Activated T-helper 2 cell treated with anti-CD3 and anti-CD28 coated beads, Interferon-gamma antibody, Interleukin-2, Interleukin-4, amounts not matched to agents 10 μg/mL and 5 μg/mL and 100 μg/mL, durations not matched to agents 14 hours and 24 hours and 36 hours (primary cell): ENCODE measurements at places on chromosomes 7 and 10.
A peak's percentile ranks its signal among the peaks of the same experiment; 100 is the strongest.

GRCh38 chr7:76142861-76143260, 58.8 kb upstream of the SRRM3 start:
- H3K36me3 ChIP-seq = no peaks in the 10 kb centered on the region
- H3K4me1 ChIP-seq = peaks cover 35% of the 10 kb centered on the region
- peak; percentile 31 for DNase-seq
- H3K4me3 ChIP-seq = no peak overlapping the region
- no peaks in the 10 kb centered on the region for H3K27me3 ChIP-seq

DNA sequence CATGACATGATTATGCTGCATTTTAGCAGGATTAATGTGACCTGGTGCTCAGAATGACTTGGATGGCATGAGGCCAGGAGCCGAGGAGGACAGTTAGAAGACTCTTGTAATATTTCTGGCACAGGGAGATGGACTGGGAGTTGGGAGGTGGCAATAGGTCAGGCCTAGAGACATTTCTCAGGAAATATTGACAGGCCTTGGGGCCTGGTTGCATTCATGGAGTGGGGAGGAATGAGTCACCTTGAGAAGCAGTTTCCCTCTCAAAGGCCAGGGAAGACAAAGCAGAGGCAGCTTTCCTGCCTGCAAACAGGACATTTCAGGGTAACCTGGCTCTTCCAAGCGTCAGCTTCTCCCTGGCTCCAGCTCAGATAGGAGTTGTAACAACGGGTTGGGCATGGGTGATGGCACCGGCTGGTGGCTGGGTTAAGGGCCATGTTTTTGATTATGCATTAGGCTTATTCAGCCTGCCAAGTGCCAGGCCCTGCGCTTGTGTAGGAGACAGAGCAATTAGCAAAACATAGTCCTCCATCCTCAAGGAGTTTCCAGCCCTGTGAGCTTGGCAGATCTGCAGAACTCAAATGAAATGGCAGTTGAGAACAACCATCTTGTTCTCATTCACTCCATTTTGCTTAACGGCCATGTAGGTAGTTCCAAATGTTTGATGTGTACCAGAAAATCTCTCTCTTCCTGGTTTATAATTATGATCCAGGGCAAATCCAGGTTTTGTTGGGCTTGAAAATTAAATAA, 38.2 kb downstream of the HK1 start:
- peaks cover 41% of the 10 kb centered on the region for H3K4me1 ChIP-seq
- no peak overlapping the region for H3K4me3 ChIP-seq
- H3K27ac ChIP-seq = peak overlapping the region; percentile 52
- peaks cover 15% of the 10 kb centered on the region for H3K36me3 ChIP-seq

DNA sequence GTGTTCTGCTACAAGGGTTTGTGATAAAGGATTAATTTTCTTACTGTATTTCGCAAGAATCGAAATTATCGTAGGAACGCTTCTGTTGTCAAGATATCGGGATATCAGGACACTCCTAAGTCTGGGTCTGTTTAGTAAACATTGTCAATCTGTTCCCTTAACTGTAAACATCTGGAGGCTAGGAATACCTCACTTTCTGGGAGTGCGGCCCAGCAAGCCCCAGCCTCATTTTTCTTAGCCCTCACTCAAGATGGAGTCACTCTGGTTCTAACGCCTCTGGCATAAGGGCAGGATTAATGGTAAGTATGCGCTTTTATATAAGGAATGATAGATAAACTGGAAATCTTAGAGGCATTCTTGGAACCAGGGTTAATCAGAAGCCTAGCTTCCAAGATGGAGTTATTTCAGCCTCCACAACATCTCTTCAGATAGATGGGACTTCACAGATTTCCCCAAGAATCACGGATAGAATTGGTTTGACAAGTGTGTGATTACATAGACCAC, 30.1 kb upstream of the CCL24 start:
- H3K4me3 ChIP-seq = no peak overlapping the region
- DNase-seq = no peak
- peaks cover 14% of the 10 kb centered on the region for H3K4me1 ChIP-seq
- no peaks in the 10 kb centered on the region for H3K27me3 ChIP-seq

GRCh38 chr10:130254243-130254642, 118.1 kb downstream of the GLRX3 start:
- no peak overlapping the region for H3K4me3 ChIP-seq
- no peaks in the 10 kb centered on the region for H3K36me3 ChIP-seq
- H3K4me1 ChIP-seq = no peaks in the 10 kb centered on the region
- H3K27me3 ChIP-seq = no peaks in the 10 kb centered on the region

DNA sequence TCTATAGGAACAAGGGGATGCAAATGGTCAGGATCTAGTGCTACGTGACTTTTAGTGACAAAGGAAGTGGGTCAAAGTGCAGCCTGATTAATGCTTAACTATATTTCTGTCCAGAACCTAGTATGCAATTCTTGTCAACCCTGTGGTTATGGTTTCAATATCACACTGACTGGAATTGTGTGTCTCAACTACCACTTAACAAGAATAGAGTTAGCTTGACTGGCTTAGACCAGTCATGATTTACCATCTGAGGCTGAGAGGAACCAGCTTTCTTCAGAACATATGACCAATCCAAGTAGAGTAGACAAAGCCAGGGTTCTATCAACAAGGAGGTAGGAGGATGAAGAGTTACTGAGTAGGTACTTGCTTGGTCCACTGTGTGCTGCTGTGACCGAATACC, 54.4 kb downstream of the MYPN start:
- H3K27me3 ChIP-seq = no peaks in the 10 kb centered on the region
- peaks cover 9% of the 10 kb centered on the region for H3K4me1 ChIP-seq
- H3K4me3 ChIP-seq = no peak overlapping the region
- no peak for DNase-seq

GRCh38 chr10:45811075-45811474, 36.2 kb downstream of the AGAP4 start:
- no peaks in the 10 kb centered on the region for H3K4me1 ChIP-seq
- H3K4me3 ChIP-seq = no peak overlapping the region
- no peak for DNase-seq
- no peak overlapping the region for H3K27ac ChIP-seq
- no peaks in the 10 kb centered on the region for H3K36me3 ChIP-seq

- H3K36me3 ChIP-seq = peaks cover 91% of the 10 kb centered on the region
- H3K4me1 ChIP-seq = peaks cover 79% of the 10 kb centered on the region
- no peaks in the 10 kb centered on the region for H3K27me3 ChIP-seq
- H3K4me3 ChIP-seq = no peak overlapping the region
Observed at GRCh38 chr7:37337522-37337921, 111.1 kb downstream of the ELMO1 start.

DNA sequence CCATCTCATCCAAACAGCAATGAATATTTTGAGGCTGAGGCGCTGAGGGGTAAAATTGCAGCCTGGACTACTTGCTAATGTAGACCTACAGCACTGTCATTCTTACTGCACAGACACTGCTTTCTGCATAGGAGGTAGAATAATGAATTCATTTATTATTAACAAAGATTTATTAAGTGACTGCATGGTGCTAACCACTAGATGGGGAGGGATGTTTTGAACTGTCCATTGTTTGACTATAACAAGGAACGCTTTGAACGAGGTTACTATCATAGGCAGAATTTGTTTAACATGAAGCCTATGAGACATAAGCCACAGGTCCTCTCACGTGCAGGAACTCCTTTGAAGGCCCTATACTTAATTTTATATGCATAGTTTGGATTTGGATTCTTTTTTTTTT, 143.8 kb downstream of the CFTR start:
- H3K36me3 ChIP-seq = no peaks in the 10 kb centered on the region
- H3K4me1 ChIP-seq = no peaks in the 10 kb centered on the region
- no peak overlapping the region for H3K4me3 ChIP-seq
- no peaks in the 10 kb centered on the region for H3K27me3 ChIP-seq

DNA sequence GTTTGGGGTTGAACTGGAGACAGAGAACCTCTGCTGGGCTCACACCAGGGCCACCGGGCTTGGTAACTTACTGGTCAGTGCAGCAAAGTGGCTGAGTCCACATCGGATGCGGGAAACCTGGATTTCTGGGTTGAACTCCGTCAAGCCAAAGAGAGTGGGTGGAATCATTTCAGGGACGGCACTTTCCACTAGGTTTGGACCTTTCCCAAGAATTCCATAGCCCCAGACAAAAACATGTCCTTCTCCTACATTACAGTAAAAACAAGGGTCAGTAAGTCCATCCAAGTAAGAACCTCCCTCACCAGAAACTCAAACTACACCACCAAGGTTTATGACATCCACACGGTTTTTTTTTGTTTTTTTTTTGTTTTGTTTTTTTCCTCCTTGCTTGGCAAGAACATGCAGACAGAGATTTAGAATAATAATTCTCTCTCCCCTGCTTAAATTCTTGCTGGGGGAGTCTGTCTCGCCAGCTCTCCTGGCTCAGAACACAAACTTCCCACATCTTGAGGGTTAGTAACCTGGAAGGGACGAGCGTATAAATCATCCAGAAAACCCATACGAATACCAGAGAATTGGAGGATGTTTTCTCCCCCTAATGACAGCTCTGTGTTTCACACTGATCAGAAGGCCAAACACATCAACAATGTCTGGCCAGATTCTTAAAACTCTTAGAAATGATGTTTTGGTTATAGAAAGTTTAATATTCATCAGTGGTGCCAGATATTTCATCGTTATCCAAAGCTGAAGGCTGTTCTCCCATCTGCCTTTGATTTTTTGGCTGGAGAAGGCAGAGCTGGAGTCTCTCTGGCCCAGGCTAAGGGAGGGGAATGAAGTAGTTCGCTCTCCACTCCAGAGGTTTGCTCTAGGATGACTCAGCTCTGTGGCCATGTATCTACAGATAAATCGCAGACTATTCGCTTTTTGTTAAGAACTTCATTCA, 17.5 kb downstream of the RCC1L start:
- H3K27ac ChIP-seq = no peak overlapping the region
- H3K4me3 ChIP-seq = no peak overlapping the region
- no peak for DNase-seq

- DNase-seq = no peak
- H3K27me3 ChIP-seq = no peaks in the 10 kb centered on the region
- H3K36me3 ChIP-seq = peaks cover 68% of the 10 kb centered on the region
- H3K4me1 ChIP-seq = peaks cover 22% of the 10 kb centered on the region
Observed at GRCh38 chr7:154975984-154976383, 26.9 kb downstream of the PAXIP1 start.

- H3K27ac ChIP-seq = no peak overlapping the region
- no peaks in the 10 kb centered on the region for H3K4me1 ChIP-seq
- no peaks in the 10 kb centered on the region for H3K36me3 ChIP-seq
- peaks cover 7% of the 10 kb centered on the region for H3K27me3 ChIP-seq
Observed at GRCh38 chr10:59724098-59724938, 14.7 kb upstream of the SLC16A9 start.

GRCh38 chr7:143362131-143363015, at the start of gene FAM131B:
FAM131B (minus strand) TSS chr7:143362713; CDS start chr7:143362603, 110 bp downstream.
- no peaks in the 10 kb centered on the region for H3K36me3 ChIP-seq
- peak within 1 kb of the TSS; percentile 81 for H3K4me3 ChIP-seq
- peaks cover 9% of the 10 kb centered on the region for H3K4me1 ChIP-seq
- no peak for DNase-seq

GRCh38 chr7:123681561-123681960, 25.9 kb downstream of the LMOD2 start:
- H3K4me3 ChIP-seq = no peak overlapping the region
- H3K4me1 ChIP-seq = no peaks in the 10 kb centered on the region

- H3K36me3 ChIP-seq = peaks cover 30% of the 10 kb centered on the region
- H3K27me3 ChIP-seq = no peaks in the 10 kb centered on the region
- H3K27ac ChIP-seq = no peak overlapping the region
- H3K4me3 ChIP-seq = no peak overlapping the region
- peaks cover 3% of the 10 kb centered on the region for H3K4me1 ChIP-seq
Observed at GRCh38 chr7:30049173-30049572, 21.0 kb downstream of the PLEKHA8 start.

DNA sequence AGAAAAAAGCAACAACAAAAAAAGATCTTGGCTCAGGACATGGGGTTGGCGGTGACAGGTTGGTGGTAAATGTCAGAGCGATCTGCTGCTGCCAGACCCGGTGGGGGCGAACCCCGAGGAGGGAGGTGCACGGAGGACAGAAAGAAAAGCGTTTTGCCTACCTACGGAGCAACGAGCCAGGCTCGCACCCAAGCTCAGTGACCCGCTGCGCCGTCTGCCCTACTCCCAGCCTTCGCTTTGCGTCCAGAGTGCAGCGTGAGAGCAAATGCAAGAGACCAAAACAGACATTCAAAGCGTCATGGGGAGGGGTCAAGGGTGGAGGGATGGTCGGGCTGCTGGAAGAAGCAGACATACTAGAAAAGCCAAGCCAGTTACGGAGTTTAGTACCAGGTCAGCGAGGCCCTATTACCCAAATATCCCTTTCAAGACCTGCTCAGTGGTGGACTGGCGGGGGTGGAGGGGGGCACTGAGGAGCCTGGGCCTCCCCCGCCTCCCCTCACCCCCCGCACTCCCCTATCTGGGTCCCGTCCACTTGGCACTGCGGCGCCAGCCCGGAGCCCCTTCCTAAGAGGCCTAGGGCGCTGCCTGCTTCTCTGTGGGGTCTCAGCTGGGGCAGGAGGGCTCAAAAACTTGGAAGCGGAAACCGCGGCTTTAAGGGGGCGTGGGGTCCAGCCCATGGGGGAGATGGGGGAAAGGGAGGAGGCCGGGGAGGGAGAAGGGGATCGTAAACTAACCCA, 66.9 kb downstream of the SLC29A4 start:
- H3K27ac ChIP-seq = no peak overlapping the region
- peaks cover 5% of the 10 kb centered on the region for H3K4me1 ChIP-seq
- no peaks in the 10 kb centered on the region for H3K27me3 ChIP-seq
- H3K36me3 ChIP-seq = peaks cover 44% of the 10 kb centered on the region

DNA sequence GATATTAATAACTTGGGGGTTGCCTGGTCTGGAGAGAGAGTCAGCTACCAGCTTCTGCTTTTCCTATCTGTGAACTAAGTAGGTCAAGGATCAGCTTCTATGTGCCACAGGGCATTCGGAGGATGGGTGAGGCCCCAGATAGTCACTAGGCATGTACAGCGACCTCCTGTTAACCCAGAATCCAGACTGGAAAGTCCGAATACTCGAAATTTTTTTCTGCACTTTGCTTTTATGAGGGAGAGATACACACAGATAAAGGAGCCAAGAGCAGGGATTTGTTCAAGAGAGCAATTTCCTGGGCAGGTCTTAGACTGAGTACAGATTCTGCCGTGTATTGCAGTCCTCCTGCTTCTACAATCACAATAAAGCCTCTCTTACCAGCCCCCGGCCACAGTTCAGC, 54.2 kb downstream of the EMX2 start:
- H3K27me3 ChIP-seq = peaks cover 6% of the 10 kb centered on the region
- H3K27ac ChIP-seq = no peak overlapping the region
- H3K4me1 ChIP-seq = no peaks in the 10 kb centered on the region

- no peak overlapping the region for H3K4me3 ChIP-seq
- H3K4me1 ChIP-seq = no peaks in the 10 kb centered on the region
- no peaks in the 10 kb centered on the region for H3K27me3 ChIP-seq
- no peak for DNase-seq
Observed at GRCh38 chr10:21078410-21079329, 181.6 kb upstream of the NEBL start.

- H3K27ac ChIP-seq = no peak overlapping the region
- no peak overlapping the region for H3K4me3 ChIP-seq
- peaks cover 22% of the 10 kb centered on the region for H3K36me3 ChIP-seq
- H3K4me1 ChIP-seq = no peaks in the 10 kb centered on the region
Observed at GRCh38 chr7:17822547-17823173, 117.6 kb downstream of the SNX13 start.
